Retinal pigment epithelial cell (primary cell): ENCODE measurements at places on chromosomes 13 and 19.

DNA sequence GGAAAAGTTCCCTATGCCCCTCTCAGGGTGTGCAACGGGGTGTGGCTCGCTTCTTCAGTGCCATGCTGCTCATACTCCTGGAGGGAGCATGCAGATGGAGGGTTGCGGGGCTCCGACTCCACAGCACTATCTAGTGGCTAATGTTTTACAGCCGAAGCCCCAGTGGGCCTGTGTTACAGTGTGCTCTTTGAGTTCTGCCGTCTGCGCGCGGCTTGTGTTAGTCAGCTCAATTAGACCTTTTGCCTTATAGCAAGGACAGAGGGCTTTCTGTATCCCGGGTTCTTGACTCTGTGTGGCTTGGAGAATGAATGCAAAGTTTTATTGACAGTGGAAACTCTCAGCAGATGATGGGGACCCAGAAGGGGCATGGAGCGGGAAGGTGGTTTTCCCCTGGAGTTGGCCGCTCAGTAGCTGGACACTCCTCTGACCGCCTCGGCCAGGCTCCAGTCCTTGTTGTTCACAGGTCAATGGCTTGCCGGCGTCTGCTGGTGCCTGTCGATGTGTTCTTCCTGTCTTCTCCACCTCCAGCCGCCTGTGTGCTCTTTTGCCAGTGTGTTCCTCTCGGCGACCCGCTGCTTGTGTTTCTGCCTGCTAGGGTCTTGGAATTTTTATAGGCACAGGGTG lies 383.4 kb downstream of the LMO7 start:
- DNase-seq = no peak

- no peak for DNase-seq
Observed at GRCh38 chr13:35693134-35693784, 216.8 kb upstream of the MAB21L1 start.

DNA sequence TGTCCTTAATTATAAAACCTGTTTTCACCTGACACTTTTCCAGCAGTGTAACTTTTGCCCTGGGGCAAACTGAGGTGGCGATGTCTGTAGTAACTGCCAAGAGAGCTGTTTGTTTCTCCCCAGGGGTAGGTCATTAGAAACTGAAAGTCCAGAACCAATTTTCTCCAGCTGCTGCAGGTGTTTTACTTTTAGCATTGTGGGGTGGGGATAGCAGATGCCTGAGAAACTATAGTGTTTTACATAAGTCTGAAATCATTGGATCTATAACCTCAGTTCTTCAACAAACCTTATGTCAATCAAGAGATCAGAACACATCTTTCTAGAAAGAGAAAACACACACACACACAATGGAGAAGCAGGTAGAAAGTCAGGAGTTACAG lies 92.7 kb downstream of the LHFPL6 start:
- no peak for DNase-seq

GRCh38 chr19:40280608-40281221 lies 4.4 kb downstream of the AKT2 start:
- DNase-seq = no peak

GRCh38 chr19:15673176-15673654 lies 328 bp downstream of the CYP4F12 start:
- no peak for DNase-seq

DNA sequence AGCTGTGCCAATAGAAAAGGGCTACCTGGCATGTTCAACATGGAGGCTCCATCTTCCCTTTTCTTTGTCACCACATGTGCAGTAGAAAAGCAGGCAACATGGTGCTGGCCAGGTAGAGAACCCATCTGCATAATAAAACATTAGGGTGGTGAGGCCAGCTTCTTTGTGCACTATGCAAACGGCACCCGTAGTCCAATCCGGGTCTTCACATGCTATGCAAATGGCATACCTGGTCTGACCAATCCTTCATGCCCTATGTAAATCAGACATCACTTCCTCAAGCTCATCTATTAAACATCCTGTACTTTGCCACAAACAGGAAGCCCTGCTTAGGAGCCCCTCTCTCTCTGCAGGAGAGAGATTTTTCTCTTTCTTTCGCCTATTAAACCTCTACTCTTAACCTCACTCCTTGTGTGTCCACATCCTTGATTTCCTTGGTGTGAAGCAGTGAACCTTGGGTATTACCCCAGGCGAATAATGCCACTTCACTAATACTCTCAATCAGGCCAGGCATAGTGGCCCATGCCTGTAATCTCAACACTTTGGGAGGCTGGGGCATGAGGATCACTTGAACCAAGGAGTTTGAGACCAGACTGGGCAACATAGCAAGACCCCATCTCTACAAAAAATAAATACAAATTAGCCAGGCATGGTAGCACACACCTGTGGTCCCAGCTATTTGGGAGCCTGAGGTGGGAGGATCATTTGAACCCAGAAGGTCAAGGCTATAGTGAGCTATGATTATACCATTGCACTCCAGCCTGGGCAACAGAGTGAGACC lies 111.3 kb upstream of the MRI1 start:
- DNase-seq = no peak

DNA sequence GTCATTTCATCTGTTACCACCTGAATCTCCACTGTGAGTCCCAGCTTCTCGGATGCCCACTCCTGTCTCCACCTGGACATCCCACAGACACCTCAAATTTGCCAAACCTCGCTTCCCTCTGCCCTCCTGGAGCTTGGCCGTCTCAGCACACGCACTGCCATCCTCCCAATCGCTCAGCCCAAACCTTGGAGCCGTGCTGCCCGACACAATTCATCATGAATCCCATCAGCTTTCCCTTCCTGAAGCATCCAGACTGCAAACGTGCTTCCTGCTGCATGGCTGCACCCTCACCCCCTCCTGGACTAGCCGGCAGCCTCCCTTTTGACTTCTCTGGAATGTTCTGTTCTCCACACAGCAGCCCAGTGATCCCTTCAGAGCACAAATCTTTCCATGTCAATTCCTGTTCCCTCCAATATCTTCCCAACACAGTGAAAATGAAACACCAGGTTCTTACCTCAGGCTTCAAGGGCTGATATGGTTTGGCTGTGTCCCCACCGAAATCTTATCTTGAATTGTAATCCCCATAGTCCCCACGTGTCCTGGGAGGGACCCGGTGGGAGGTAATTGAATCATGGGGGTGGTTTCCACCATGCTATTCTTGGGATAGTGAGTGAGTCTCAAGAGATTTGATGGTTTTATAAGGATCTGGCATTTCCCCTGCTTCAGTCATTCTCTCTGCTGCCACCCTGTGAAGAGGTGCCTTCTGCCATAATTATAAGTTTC lies 1.1 kb upstream of the PROZ start:
- no peak for DNase-seq

DNA sequence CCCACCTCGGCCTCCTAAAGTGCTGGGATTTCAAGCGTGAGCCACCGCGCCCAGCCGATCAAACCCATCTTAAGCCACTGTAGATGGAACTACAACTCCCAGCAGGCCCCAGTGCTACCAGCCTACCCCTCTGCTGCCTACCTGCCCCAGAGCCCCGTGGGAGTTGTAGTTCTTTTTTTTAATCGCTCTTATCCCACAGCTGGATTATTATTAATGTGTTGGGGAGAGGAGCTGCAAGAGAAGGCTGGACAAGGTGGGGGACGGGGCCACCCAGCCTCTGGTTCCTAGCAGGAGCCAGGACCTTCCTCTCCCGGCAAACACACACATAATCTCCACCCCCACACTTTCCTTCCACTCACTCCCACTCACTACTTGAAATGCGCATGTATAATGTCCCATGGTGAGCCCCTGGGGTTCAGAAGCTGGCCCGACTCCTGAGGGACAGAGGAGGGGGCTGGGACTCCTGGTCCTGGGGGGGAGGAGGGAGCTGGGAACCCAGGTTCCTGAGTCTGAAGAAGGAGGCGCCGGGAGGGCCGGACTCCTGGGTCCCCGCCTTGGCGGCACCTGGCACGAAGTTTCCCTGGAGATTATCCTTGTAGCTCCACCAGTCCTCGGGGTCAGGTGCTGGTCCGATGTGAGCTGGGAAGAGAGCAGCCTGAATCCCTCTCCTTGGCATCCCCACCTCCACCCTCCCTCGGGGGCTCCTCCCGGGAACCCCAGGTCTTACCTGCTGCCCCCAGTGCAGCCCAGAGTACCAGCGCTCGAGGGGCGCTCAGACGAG lies 958 bp downstream of the CA11 start:
- peak; percentile 77 for DNase-seq

GRCh38 chr13:73742982-73743381 lies 391.2 kb downstream of the KLF12 start:
- DNase-seq = no peak

DNA sequence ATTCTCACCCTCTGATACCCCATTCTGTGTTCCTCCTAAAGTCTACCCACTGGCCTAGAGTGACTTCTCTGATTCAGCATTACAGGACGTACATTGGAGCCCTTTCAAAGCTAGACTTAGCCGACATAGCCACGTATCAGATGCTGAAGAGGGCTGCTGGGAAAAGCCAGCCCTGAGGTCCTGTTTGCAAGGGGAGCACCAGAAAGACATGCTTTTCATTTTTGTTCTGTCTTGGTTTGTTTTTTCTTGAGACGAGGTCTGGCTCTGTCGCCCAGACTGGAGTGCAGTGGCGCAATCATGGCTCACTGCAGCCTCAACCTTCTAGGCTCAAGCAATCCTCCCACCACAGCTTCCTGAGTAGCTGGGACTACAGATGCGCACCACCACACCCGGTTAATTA lies 6.3 kb upstream of the ZSWIM4 start:
- DNase-seq = no peak

GRCh38 chr13:68851026-68851425 lies 1256.6 kb upstream of the ATXN8OS start:
- DNase-seq = no peak

DNA sequence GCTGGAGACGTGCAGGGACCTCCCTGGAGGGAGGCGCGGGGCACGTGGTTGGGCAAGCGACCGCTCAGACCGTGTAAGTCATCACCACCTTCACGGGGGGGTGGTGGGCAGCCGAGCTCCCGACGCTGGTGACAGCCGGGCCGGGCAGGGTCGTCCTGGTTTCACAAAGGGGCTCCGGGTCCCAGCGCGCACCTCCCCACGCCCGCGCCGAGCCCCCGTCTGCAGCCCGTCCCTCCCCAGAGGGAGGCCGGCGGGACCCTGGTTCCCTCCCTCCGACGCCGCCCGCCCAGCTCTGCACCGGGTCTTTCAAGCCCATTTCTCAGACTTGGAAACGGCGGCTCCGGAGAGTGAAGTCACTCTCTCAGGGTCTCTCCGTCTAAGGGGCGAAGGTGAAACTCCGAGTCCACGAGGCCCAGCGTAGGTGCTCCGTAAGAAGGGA lies 729 bp upstream of the ARID3A start:
- no peak for DNase-seq

DNA sequence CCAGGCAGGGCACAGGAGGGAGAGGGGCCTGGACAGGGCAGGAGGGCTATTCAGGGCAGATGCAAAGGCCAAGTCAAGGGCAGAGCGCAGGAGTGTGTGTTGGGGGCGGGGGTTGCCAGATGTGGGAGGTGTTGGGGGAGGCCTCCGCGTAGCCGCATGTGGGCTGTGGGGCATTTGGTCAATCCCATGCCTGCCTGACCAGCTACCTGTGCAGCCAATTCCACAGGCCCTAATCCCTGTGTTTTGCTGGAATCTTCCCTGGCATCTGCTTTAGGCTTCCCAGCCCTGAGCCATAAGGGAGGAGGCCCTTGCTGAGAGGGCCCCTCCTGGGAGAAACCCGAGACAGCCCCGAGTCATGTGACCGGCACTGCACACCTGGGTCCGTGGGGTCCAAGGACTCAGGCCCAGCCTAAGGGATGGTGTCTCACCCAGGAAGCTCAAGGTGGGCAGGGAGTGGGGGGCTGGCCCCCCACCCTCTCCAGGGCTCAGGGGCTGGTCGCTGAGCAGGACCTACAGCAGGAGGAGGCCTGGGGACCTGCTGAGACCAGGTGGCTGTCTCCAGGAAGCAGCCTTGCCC lies 20.3 kb downstream of the RFX1 start:
- DNase-seq = no peak

- no peak for DNase-seq
Observed at GRCh38 chr13:39245688-39246087, 207.4 kb downstream of the NHLRC3 start.

DNA sequence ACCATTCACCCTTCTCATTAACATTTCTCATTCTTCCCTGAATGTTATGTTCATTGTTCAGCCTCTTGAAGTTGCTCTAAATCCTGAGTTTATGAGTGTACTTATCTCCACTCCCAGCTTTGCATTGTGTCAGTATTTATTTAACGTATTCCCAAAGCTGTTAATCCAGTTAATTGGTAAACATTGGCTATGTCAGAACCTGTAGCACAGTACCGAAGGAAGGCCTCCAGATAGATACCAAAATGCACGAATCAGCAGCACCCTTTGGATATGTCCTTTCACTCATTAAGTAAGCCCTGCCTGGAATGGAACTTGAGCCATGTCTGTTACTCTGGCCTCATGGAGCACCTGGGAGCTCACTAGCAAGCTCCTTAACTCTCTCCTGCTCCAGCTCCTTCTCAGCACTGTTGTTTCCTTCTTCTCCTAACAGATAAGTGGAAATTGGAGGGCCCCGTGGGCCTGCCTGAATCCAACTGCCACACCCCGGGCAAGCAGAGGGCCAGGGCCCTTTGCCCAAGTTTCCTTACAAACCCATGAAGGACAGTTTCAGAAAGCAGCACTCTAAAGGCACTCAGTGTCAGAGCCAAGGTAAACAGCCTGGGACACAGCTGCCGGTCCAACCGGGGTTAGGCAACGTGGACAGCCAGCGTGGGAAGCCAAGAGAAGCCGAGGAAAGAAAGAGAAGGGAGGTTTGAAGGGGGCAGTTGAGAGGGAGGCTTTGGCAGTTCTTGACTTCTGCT lies 155.0 kb upstream of the SERP2 start:
- no peak for DNase-seq

DNA sequence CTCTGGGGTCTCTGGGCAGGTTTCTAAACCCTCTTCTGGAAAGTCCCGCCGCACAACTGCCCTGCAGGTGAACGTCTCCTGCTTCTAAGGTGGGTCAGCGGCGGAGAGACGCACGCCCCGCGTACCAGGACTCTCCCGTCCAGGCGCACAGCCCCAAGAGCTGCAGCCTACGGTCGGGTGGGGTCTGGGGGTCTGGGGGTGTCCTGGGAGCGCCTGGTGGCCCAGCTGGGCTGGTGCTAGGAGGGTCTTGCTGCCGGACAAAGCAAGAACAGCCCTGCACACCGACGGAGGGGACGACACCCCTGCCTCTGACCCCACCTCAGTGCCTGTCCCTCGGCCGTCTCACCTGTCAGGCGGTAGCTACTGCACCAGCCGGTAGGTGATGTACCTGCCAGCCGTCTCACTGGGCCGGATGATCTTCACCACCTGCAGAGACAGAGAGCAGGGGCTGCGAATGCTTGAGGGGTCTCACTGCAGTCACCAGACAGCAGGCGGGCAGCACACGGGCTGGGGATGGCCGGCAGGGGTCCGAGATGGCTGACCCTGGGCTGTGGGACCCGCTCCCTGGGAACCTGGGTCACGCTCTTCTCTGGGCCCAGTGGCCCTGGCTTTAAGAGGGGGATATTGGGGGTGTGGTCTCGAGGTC lies 5.9 kb downstream of the POLR2E start:
- DNase-seq = no peak
